Stimulated activated CD4-positive, alpha-beta T cell treated with anti-CD3 and anti-CD28 coated beads, Interleukin-12 subunit alpha, Interleukin-12 subunit beta, amount 100 ng/mL, for 48 hours (primary cell): ENCODE measurements at places on chromosomes 5 and 9.
A peak's percentile ranks its signal among the peaks of the same experiment; 100 is the strongest.

- no peak for DNase-seq
Measured at GRCh38 chr5:139457653-139458306, 4.8 kb downstream of the ECSCR start.

DNA sequence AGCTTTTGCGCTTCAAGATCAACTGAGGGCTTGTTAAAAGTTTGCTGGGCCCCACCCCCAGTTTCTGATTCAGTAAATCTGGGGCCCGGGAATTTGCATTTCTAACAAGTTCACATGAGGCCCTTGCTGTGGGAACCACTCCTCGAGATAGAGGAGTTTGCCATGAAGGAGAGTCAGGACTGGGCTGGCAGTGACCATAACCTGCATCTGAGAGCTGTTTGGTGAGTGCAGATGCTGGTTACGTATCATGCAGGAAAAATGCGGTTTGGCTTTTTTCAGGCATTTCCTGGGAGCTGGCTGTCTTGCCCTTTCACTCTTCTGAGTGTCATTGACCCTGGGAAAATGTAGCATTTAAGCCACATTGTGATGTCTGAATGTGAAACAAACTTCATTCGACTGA is 9.4 kb upstream of the ANGPTL2 start:
- no peak for DNase-seq

DNA sequence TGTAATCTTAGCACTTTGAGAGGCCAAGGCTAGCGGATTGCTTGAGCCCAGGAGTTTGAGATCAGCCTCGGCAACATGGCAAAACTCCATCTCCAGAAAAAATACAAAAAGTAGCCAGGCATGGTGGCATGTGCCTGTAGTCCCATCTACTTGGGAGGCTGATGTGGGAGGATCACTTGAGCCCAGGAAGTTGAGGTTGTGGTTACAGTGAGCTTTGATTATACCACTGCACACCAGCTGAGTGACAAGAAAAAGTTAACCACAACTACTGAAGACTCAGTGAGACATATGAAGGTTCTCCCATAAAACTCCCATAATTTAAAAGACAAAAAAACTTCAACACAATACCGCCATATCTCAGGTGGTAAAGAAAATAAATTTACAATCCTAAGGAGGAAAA is 98.0 kb downstream of the NR6A1 start:
- DNase-seq: no peak

DNA sequence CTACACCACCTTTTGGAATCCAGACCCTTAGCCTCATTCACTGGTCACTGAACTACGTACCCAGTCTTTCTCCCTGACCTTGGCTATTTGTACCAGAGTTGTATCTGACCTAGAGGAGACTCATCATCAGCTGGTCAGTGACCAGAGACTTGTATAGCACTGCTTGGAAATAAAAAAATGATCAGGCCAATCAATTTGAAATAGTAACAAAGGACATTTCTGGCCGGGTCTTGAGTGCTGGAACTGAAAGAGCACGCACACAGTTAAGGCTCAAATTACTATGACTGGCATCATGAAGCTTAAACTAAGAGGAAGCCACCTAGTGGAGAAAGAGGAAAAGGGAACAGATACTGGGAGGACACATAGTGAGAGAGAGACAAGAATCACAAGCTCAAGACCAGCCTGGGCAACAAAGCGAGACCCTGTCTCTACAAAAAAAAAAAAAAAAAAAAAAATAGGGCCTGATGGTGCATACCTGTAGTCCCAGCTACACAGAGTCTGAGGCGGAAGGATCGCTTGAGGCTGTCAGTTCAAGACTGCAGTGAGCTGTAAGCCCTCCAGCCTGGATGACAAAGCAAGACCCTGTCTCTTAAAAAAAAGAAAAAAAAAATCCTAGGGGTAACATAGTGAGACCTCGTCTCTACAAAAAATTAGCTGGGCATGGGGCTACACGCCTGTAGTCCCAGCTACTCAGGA is 12.8 kb upstream of the SRP19 start:
- peak; percentile 27 for DNase-seq

DNA sequence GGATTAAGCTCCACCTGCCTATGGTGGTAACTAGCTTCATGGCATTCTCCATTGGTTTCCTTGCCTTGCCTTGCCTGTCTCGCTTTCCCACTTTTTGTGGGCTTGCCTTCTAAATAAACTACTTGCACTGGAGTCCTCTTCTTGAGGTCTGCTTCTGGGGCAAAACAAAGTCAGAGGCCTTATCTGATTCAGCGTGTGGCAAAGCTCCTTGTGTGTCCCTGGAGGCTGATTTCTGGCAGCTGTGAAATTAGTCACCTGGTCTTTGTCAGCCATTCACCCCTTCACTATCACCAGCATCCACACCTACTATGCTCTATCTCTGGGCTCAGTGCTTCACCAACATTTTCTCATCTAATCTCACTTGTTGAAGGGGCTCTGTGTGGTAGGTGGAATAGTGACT is 176.2 kb downstream of the SEC61B start:
- no peak for DNase-seq

DNA sequence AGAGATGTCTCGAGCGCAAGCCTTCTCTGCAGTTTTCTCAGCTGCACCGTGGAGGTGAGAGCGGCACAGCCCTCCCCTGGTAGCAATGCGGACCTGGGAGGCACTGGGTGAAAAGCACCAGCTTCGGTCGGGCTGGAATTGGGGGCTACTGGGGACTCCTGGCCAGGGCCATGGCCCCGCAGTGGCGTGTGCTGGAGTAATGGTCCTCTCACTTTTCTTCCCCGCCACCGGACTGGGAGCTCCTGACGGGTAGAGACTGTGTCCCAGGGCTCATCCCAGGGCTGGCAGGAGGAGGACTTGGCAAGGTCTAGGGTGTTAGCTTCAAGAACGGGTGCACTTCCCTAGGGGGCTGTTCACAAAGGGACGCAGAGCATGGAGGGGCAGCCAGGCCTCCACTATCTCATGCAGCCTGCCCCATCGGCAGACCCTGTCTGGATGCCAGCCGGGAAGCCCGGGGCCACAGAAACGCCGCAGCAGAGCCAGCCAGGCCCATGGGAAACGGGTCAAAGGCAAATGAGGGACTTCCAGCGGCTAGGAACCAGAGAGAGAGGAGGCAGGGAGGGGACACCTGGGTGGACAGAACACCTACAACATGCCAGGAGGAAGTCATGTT is 92.6 kb upstream of the MVB12B start:
- DNase-seq: no peak

DNA sequence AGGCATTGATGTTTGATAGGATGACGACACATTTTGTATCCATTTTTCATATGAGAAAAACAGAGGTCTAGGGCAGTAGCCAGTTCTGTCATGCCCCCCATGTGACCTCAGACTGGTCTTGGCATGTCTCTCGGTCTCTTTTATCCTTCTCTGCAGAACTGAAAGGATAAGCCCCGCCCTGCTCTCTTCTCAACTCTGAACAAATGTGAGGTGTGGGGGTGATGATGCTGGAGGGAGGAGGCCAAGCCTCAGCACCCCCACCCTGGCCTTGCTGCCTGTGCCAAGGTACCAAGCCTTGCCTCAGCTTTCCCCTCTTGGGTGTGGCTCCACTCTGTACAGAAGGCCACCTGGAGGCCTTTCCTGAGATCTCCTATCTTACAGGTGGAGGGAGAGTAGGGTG is 19.5 kb upstream of the CRB2 start:
- no peak for DNase-seq

DNA sequence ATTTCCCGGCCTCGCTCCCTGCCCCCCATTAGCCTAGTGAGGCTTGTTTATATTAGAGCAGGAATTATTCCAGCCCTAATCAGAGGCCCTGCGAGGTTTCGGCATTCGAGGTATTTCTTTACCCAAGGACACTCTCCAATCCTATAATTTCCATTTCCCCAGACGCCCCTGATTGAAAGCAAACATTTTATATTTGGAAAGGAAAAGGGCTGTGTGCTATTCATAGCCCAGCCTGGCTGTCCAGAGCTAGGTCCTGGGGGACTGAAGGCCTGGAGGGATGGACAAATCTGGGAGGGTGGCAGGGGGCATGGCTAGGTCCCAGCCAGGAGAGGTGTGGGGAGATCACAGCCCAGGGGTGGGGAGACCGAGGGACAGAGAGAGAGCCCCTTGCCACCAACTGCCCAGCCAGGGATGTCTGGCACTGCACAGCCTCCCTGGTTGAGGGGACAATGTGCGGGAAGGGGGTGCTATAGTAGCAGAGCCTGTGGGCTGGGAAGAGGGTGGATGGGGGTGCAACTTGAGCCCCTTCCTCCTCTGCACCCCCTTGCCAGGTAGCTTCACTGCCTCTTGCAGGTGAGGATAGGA is 125.1 kb downstream of the BARX1 start:
- no peak for DNase-seq

- DNase-seq: no peak
Measured at GRCh38 chr5:59656351-59657254, 236.9 kb downstream of the PDE4D start.

GRCh38 chr5:7875151-7875550 is 6.2 kb downstream of the MTRR start:
- no peak for DNase-seq

DNA sequence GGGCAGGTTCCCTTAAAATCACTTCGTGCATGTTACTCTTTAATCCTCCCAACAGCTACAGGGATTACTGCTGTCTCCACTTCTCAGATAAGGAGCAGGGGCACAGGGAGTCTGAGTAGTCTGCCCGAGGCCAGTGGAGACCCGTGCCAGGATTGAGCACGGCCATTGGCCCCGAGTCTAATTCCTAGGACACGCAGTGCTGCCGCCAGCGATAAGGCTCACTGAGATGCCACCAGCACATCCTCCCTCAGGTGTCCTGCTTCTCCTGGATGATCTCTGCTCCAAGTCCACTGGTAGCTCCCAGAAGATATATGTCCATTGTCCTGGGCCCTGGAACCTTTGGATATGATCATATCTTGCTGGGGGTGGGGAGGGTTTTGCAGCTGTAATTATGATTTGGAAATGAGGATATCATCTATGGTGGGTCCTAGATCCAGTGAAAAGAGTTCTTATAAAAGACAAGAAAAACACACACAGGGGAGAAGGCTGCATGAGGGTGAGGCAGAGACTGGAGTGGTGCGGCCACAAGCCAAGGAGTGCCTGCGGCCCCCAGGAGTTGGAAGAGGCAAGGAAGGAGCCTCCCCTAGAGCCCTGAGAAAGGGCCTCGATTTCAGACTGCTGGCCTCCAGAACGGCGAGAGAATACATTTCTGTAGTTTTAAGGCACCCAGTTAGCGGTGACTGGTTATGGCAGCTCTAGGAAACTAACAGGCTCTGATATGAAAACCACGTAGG is 19.4 kb upstream of the MED10 start:
- no peak for DNase-seq
